NCI-H1092 (cell line): ENCODE measurements at places on chromosomes 7 and 10.

DNA sequence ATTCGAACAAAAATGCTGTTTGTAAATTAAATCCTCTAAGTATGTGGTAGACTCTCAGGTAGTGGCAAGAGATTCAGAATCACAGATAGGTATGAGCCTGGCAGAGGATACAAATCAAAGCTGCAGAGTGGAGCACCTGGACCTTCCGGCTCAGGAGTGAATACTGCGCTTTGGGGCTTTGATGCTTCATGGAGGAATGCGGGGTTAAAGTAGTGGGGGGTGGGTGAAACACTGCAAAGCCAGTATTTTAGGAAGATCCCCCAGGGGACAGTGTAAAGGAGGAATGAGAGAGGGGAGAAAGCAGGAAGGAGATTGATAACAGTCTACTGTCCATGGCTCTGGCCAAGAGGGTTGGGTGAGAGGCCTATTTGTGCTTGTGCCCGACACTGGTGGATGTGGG lies 43.2 kb downstream of the CREB5 start:
- no peak for DNase-seq

GRCh38 chr7:130941322-130942210 lies 207.6 kb upstream of the KLF14 start:
- DNase-seq: no peak

DNA sequence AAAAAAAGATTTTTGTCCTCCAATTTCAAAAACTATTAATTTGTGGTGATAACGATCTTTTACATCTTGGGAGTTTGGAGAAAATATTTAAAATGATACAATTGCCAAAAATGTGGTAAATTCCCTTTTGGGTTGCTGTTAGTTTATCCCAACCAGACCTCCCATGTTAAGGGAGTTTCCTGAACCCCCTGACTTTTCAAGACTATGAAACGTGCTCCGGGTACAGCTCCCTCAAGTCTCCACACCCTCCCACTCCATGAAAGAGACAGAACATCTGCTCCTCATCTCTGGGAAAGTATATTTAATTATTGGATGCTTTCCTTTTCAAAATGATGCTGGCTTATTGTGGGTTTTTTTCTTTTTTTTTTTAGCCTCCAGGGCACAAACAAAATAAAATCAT lies 534.6 kb upstream of the NRP1 start:
- no peak for DNase-seq

GRCh38 chr7:86130268-86130667 lies 513.4 kb upstream of the GRM3 start:
- DNase-seq: no peak

DNA sequence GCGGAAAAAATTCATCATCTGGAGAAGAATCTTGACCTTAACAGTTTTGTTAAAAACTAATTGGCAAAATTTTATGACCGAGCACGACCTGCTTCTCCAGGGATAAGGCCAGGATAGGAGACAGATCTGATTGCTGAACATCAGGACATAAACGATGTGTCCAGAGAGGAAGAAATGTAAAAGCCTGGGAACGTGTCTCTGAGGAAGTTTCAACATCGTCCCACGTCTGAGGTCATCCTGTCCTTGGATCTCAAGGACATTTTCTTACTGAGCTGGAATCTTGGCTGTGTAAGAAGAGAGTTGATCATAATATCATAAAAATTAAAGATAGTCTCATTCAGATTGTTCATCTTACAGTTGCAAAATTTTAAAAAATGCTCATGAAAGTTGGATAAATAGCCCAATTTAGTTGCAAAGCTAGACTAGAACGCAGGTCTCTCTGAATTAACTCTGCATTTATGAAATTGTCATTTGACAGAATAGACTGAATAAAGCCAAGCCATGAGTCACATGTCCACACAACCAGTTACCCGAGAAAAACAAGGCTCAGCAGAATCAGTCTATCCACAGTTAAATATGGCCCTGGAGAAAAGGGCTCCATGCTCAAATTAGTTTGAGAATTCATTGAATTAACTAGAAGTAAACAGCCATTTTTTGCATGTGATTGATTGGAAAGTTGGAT lies 120.0 kb upstream of the EGFR start:
- DNase-seq: no peak
